ENCODE measurements at places on chromosomes 7 and 10. TPM values are rescaled to one million over a fixed set of nuclear protein-coding genes. Genes with fewer than 3 reads are reported as not detected.

TRPV5 gene
- total RNA-seq = 0.15 TPM

SOSTDC1 gene
- not detected for total RNA-seq

WDR37 gene
- total RNA-seq = 27.8 TPM

WNT16 gene
- total RNA-seq = not detected

SPDYE8 gene
- total RNA-seq = not detected

NT5C3A gene
- 35.9 TPM for total RNA-seq

NEURL1 gene
- total RNA-seq = 3.1 TPM

PPP1R3C gene
- total RNA-seq = 19.4 TPM

GPER1 gene
- 0.59 TPM for total RNA-seq

CYP3A4 gene
- total RNA-seq = not detected

SPDYE11 gene
- total RNA-seq = 0.25 TPM

TMEM225B gene
- 0.66 TPM for total RNA-seq

NODAL gene
- not detected for total RNA-seq

FAM221A gene
- 23.2 TPM for total RNA-seq

GDF2 gene
- total RNA-seq = not detected

TRPV6 gene
- 0.27 TPM for total RNA-seq

COL28A1 gene
- 0.39 TPM for total RNA-seq

PKD1L1 gene
- total RNA-seq = 0.17 TPM

CNPY1 gene
- total RNA-seq = not detected

SSC4D gene
- total RNA-seq = 6.1 TPM

IKZF1 gene
- total RNA-seq = 1.1 TPM

MINDY4 gene
- total RNA-seq = 2.3 TPM

FHIP2A gene
- 31.7 TPM for total RNA-seq

CRHR2 gene
- 2.4 TPM for total RNA-seq

ABCB1 gene
- total RNA-seq = 0.78 TPM

ANKRD30A gene
- total RNA-seq = not detected

HDAC9 gene
- 94.8 TPM for total RNA-seq

C7orf33 gene
- not detected for total RNA-seq

SPDYE2 gene
- not detected for total RNA-seq

UFSP1 gene
- total RNA-seq = 3.2 TPM

CAMK2G gene
- 25.9 TPM for total RNA-seq

MMRN2 gene
- total RNA-seq = 5.4 TPM

PALD1 gene
- 15.5 TPM for total RNA-seq

GSDME gene
- 12.7 TPM for total RNA-seq

NCAPG2 gene
- total RNA-seq = 27.2 TPM

TRIL gene
- total RNA-seq = 1.4 TPM

HMX3 gene
- not detected for total RNA-seq

SLC39A12 gene
- not detected for total RNA-seq

EVX1 gene
- 7.1 TPM for total RNA-seq

SLC13A1 gene
- total RNA-seq = not detected

HIPK2 gene
- 36.9 TPM for total RNA-seq

NME8 gene
- not detected for total RNA-seq

DOCK1 gene
- 19.7 TPM for total RNA-seq

AKR1D1 gene
- not detected for total RNA-seq

IRF5 gene
- total RNA-seq = not detected

PNLIPRP3 gene
- total RNA-seq = not detected

KLF14 gene
- not detected for total RNA-seq

NUTM2E gene
- 0.86 TPM for total RNA-seq

SDK1 gene
- total RNA-seq = 225 TPM
